ENCODE measurements at places on chromosomes 2 and 18.

GRCh38 chr2:71130905-71131244, 441 bp downstream of the MPHOSPH10 start:
- DNase-seq: peak; percentile 23

GRCh38 chr2:240301256-240301795, 134.1 kb upstream of the GPC1 start:
- no peak for DNase-seq

DNA sequence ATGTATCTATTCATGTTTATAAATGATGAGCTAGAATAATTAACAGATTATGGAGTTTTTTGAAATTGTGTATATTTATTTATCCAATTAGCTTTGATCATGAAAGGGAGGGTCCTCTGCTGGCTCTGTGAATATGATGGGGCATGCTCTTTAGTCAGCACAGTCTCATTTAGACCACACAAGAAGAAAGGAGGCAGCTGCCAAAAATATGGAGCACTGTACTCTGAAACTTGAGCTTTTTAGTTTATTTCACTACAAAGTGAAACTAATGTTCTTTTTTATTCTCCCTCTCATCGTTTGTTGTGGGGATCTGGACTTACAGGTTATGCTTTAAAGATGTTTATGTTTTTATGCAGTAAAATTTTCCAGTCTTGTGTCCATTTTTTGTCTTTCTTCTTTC, 266.9 kb upstream of the GULP1 start:
- DNase-seq: no peak

DNA sequence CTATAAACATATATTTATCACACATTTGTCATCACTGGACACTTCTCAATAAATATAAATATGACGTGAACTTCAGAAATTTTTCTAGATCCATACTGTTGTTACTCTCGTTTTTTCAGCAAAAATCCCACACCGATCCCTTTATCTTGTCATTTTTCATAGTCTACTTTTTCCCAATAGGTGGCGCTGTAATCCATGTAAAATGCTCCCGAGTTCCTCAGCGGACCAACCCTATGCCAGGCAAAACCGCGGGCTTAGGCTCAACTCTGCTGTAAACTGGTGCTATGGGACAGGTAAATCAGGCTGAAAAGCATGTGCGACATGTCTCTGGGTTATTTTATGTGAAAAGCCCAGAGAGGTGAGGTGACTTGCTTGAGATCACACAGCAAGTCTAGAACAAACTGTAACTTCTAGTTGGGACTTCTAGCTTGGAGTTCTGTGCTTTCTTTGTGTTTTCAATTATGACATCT, 104.0 kb downstream of the COBLL1 start:
- peak; percentile 76 for DNase-seq

GRCh38 chr18:3380384-3380961, 69.5 kb upstream of the TGIF1 start:
- peak; percentile 43 for DNase-seq

DNA sequence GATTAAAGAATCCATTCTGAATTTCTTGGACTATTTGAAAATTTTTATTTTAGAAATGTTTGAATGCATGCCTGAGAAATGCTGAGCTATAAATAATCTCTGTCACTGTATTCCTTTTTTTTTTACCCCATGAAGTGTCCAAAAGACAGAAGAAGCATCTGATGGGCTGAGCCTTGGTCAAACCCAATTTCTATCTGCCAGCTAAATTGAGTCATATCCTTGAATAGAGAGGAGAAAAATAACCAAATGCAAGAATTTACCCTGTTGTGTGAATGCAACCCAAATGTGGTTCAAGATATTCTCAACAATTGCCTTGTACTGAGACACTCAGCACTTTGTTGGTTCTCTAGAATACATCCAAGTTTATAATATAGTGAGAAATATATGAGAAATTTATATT, 223.5 kb downstream of the UBE2E3 start:
- DNase-seq: no peak

DNA sequence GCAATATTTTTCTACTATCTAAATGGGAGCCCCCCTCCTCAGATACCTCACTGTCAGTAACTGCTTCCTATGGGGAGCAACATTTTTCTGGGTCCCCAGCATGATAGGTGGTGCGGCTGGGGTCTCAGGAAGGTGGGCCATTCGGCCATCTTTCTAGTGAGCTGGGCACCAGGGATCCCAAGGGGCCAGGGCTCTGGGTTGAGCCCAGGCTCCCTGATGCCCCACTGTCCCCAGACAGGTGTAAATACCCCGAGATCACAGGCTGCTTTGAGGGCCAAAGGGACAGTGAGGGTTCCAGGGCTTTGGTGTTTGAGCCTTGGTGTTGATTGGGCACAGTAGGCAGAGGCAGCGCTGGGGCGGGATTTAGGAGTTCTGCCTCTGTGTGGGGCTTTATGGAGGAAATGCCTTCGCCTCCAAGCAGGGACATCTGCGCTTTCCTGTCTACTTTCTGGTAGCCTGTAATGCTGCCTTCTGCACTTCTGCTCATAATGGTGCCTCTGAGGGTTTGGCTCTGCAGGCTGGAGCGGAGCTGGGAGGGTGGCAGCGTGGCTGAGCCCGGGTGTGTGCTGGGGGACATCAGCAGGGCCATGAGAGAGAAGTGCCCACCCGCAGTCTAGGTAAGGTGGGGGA, 5.3 kb downstream of the ITM2C start:
- no peak for DNase-seq

GRCh38 chr2:54275541-54275940, 19.5 kb upstream of the TSPYL6 start:
- no peak for DNase-seq

DNA sequence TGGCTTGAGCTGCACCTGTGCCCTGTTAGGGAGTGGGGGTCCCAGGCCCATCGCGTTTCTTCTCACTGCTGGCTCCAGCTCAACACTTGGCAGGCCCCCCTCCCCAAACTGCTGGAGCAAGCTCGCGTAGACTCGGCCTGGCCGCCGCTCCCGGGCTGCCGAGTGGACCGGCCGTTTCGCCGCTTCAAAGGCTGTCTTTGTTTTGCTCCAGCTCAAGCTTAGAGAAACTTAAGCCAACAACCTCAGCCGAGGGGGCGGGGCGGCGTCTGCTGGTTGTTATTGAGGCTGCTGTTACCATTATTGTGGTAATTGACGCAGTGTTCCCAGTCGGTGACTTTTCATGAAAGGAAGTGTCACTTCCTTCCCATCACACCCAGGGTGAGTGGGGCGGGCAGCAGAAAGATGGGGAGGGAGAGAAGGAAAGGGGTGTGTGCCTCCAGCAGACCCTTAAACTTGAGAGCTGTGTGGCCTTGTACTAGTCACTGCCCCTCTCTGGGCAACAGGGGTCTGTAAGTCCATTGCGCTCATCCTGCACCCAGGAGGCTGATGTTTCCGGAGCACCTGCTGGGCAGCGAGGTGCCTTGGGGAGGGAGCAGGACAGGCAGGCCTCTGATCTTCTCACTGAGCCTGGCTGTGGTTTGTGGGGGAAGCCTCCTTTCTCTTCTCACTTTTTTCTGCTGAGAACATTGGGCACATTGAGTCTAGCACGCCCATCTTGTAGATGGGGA, 2.1 kb downstream of the ARID5A start:
- no peak for DNase-seq

DNA sequence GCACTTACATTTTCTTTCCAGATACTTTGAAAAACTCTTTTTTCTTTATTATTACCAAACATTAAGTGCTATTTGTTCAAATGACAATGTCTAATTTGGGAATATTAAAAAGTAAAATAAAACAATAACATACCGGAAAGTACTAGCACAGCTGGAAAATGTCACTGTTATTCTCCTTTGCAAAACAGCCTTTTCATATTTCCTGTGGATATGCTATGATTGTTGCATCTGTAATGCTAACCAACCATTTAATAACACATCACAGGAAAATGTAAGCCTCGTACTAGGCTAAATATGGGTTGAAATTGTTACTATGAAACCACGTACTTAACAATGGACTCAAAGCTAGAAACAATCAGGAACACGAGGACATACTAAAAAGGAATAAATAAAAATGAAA, 298.1 kb downstream of the CBLN2 start:
- no peak for DNase-seq

- no peak for DNase-seq
Observed at GRCh38 chr18:653512-653911, 3.9 kb upstream of the TYMS start.

DNA sequence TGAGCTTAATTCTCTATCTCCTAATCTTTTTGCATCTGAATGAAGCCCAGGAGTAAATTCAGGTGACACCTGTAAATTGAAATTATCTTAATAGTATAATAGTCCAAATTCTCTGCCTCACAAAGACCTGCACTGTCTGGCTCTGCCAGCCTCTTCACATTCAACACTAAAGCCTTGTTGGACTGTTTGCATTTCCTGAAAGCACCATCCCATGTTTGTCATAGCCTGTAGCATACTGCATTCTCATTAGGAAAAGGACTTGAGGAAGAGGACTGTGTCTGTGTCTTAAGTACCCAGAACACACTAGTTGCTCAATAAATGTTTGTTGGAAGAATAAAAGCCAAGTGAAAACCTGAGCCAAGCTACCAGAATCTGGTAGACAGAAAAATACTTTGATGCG, 42.9 kb upstream of the GRHL1 start:
- DNase-seq: no peak

DNA sequence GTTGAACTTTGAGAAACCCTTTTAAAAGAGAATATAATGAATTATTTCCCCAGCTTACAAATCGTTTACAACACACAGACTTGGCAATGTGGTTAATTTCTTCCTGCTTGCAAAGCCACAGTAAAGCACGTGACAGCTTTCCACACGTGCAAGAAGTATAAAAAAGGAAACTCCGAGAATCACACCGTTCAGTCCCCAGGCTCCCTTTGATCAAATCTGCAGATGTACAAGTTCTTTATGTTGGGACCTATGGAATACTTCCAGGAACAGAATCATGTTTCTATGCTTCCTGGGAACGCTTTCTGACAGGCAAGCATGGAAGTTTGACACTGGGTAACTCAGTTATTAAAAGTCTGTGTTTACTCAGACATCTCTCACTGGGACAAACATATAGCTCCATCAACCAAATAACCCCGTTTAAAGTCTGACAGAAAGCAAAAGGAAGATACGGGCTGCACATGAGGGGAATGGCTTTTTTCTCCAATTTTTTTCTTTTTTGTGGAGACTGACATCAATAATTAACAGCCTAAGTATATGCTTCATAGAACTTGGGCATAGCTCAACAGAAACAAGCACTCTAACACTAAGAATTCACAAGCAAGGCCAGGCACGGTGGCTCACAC, 134.8 kb downstream of the EIPR1 start:
- DNase-seq: no peak

DNA sequence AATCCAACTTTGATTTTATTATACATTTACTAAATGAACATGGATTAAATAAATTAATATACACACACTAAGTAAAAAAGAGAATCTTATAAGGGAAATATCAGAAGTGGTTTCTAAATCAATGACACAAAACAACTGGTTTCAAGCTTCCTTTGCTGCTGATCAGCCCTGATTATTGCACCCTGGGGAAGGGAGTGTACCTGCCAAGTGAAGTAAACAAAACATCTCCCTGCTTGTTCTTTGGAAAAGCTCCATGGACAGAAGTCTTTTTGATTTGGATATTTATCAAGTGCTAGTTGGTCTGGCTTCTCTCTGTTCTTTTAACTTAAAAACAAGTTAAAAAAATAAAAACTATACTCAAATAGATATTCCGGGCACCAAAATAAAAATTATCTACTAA, 190.1 kb downstream of the PDE11A start:
- no peak for DNase-seq

- no peak for DNase-seq
Observed at GRCh38 chr2:148568597-148568996, 76.0 kb upstream of the EPC2 start.

DNA sequence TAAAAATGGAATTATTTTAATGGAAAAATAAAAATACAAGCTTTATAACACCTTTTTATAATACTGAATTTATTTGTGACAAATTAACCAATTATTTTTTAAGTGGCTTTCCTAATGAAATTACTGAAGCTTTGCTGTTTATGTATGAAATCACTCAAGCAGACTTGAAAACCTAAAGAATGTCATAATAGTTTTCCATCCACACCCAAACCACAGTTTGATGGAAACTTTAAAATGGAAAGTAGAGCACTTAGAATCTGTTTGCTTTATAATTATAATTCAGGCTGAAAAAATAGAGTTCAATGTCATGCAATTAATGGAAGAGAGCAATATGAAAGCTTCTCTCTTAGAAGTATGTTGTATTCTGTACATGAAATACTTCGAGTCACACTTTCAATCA, 31.6 kb upstream of the WDR75 start:
- DNase-seq: no peak

DNA sequence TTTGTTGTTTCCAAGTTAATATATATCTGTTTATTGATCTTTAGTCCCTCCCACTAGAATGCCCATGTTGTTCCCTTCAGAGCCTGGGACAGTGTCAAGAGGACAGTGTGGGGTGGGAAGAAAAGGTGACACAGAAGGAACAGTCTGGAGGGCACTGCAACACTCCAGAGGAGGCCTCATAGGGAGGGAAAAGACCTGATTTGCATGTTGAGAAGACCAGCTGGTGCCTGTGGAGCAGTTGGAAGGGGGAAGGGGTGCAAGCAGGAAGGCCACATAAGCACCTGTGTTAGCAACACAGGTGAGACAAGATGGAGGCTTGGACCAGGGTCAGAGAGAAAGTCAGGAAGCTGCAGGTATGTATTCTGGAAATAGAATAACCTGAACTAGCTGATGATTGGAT, 48.1 kb upstream of the FHOD3 start:
- DNase-seq: no peak

GRCh38 chr2:58441643-58442042, 200.5 kb upstream of the FANCL start:
- no peak for DNase-seq

DNA sequence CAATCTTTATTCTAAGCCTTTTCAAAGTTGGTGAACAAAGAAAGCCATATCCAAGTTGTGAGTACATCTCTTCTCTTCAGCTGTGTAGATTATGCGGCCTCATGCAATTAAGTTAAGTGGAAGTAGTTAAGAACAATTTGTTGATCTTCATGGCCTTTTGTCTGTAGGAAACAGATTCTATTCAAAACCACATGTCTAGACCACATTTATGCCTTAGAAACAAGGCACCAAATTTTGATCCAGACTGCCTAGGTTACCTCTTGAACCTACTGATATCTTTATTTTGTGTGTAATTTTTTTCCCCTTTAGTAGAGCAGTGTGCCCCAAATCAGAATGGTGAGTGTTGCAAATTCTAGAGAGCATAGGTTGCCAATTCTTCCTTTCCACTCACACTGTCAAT, 101.6 kb upstream of the CERS6 start:
- DNase-seq: no peak
